ENCODE measurements at places on chromosomes 1 and 21.

DNA sequence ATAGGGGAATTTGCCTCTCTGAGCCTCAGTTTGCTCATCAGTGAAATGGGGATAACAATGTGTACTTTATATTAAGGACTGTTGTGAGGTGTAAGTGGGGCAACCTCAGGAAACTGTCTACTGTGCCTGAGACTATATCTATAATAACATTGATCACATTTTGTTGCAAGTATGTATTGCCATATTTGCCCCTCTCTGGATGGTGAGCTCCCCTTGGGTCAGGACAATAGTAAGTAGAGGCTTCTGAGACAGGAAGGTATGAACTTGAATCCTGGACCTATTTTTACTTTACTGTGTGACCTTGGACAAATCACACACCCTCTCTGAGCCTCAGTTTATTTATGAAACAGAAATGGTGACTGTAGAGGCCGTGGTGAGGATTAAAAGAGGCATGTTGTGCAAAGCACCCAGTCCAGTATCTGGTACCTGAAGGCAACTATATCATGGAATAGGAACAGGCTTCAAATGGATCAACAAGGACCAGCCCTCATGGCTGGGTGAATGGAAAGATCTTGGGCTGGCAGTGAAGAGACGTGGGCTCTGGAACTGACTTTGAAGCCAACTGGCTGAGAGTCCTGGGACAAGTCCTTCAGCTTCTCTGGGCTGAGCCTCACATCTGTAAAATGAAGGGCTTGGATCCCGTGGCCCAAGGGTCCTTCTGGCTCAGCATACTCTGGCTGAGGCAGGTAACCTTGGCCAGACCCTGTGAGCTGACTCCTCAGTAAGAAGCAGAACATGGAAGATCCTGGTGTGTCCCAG is 35.0 kb upstream of the ID3 start:
- DNase-seq: no peak

DNA sequence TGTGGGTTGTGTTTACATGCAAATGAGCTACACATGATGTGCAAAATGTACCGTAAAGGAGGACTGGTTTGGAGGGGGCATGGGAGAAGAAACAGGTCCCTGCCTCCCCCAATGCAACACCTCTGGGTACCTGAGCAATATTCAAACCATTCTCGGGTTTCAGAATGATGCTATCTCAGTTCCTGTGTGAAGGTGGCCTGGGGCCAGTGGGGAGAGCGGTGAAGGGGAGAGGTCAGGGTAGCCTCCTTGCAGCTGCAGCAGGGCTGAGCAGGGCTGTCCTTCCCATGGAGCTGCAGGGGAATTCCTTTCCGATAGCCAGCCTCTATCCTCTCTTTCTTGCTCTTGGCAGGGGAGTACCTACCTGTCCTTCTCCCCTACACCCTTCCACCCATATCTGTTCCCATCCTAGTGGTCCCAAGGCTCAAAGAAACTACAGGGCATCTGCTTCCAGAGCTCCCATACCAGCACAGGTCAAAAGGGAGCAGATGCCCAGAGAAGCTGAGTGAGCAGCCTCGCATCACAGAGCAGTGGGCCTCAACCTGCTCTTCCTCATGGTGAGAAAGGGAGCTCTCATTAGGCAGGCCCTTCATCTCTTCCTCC is 11.9 kb downstream of the MEF2D start:
- DNase-seq: peak; percentile 85

DNA sequence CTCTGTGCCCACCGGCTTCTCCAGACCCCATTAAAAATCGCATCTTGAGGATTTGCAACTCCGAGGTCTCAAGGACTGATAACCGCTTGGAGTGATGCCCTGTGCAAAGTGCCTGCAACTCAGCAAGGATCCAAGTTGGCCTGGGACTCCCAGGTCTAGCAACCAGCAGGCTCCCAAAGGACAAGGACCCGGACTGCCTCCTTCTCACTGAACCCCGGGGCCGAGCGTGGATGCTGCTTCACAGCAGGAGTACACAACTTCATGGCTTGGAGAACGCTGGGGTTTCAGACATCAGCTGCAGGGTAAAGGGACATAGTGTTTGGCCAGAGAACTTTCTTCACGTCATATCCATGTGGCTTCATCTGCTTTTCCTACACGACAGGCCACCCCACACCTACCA is 65.2 kb downstream of the ATP5PO start:
- DNase-seq: no peak

DNA sequence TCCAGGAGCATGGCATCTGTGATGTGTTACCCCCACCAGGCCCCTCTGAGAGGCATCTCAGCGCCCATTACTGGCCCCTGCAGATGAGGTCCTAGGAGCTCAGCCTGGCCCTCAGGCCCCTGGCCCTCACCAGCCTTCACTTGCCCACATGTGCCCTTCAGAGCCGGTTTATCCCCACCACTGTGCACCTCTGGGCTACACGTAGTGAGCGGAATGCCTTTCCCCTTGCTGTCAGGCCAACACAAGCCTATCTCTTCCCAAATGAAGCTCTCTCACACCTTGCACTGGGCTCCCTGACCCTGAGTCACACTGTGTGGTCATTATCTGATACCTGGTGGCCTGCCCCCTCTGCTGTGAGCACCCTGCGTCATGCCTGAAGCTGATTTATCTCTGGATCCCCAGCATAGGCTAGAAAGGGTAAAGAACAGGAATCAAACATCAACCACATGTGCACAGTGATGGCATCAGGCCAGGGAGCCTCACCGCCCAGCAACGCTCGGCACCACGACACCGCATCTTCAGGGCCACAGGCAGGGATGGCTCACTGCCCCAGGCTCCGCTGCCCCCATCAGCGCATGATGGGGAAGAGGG is 49.1 kb downstream of the GLIS1 start:
- no peak for DNase-seq

DNA sequence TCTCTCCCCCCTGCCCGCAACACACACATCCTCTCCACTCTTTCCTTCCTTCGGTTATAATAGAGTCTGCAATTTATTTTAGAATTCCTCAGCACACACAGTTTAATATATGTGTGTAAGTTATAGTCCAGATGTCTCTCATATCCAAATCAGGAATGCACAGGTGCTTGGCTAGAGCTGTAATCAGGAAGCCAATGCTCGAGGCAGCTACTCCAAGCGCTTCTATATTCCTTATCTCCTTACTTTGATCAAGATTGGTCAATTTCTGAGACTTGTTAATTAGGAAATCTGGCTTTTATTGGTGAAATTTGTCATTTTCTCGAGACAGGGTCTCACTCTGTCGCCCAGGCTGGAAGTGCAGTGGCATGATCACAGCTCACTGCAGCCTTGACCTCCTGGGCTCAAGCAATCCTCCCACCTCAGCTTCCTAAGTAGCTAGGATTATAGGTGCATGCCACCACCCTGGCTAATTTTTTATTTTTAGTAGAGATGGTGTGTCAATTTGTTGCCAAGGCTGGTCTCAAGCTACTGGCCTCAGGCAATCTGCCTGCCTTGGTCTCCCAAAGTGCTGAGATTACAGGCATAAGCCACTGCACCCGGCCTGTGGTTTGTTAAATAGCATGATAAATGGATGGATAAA is 27.7 kb downstream of the RPL5 start:
- no peak for DNase-seq

DNA sequence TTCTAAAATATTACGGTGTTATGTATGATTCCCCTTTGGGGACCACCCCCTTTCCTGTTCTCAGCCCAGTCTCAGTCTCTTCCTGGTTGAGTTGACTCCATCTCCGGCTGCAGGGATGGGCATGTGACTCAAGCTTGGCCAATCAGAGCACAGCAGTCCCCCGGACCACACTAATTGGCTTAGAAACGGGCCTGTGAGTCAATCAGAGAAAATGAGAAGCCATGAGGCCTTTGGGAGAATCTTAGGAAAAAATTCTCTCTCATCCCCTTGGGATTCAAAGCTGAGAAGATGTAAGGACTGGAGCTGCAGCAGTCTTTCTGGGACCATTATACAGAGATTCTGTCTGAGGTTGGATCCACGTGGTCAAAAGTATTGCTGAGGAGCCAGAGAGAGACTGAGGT is 10.7 kb upstream of the FHAD1 start:
- DNase-seq: no peak

DNA sequence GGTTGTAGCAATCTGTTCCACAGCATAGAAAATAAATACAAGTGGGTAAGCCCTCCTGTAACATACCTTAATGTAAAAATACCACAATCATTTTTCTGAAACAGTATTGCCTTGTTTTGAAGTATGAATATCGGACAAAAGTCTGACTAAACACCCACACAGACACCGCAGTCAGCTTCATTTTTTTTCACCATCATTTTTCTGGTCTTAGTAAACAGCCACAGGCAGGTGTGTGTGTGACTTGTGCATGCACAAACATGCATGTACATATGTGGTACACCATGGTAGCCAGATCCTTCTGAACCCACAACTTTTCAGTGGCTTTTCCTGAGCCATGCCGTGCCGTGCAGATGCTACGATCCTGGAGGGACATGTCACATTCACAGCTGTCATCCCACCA is 261.7 kb downstream of the PCP4 start:
- no peak for DNase-seq

DNA sequence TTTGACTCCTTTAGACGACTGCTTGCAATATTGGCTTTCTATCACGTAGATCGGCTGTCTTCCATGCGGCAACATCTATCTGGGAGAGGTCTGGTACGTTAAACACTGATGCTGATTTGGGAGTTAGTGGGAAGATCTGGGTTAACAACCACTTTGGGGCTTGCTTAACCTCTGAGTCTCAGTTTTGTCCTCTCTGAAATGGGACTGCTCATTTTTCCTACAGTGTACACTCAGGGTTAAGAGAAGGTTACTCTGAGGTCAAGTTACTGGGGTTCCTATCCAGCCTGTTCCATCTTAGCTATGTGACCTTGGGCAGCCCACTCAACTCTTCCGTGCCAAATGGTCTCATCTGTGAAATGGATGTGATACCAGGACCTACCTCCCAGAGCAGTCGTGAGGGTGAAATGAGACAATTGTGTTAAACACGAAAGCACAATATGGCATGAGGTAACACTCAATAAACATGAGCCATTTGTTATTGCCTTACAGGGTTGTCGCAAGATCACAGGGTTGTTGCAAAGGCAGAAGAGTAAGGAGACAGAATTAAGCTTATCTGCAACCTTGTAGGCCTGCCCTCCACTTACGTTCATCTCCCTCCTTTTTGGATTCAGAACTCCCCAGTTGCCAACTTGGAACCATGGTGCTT is 5.6 kb downstream of the ABCA4 start:
- DNase-seq: no peak

GRCh38 chr1:44698138-44698537 is 23.6 kb downstream of the ARMH1 start:
- no peak for DNase-seq

DNA sequence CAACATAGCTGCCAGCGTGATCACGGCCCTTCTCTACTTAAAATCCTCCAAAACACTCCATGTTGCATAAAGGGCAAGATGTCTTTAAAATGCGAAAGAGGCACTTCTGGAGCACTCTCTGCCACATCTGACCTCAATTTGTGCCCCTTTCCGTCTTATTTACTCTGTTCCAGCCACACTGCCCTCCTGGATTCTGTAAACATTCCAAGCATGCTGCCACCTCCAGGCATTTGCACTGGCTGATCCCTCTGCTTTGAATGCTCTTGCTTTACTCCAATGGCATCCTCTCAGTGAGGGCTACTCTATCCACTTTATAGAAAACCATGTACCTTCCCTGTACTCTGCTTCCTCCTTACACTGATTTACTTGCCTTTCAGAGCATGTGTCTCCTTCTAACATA is 5.3 kb upstream of the RGS7 start:
- DNase-seq: no peak

DNA sequence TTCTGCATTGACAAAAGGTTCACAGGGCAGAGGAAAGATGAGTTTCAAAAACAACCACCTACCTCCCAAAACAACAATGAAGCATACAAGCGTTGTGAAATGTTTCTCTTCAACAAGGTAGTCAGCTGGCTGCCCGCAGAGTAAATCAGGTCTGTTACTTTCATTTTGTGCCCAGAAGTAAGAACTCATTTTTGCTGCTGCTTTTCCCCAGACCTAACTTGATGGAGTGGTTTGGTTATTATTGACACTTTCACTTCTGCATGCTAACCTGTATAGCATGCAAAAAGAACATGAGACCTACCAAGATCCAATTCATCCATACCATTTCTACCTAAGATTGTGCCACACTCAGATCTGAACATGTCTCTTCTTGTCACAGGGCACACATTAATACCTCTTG is 1.3 kb downstream of the SLC9C2 start:
- no peak for DNase-seq

Data from activated CD4-positive, alpha-beta T cell treated with anti-CD3 and anti-CD28 coated beads, Interleukin-2, amount 50 U/mL, for 16 hours (primary cell).